ENCODE measurements at places on chromosomes 4 and X. TPM values are rescaled to one million over a fixed set of nuclear protein-coding genes. Genes with fewer than 3 reads are reported as not detected.

Gene QDPR
- 23.5 TPM for polyA plus RNA-seq

Gene WDR17
- polyA plus RNA-seq, result 0.06 TPM

Gene KDR
- polyA plus RNA-seq, result 9.9 TPM

Gene NCAPG
- polyA plus RNA-seq, result 0.29 TPM

Gene CYLC1
- not detected for polyA plus RNA-seq

Gene GYG2
- 1.3 TPM for polyA plus RNA-seq

Gene SPANXB1
- not detected for polyA plus RNA-seq

Gene GPRASP2
- 3.7 TPM for polyA plus RNA-seq

Gene MTNR1A
- polyA plus RNA-seq, result not detected

Gene ZNF141
- 7.5 TPM for polyA plus RNA-seq

Gene CENPE
- 0.09 TPM for polyA plus RNA-seq

Gene TCP11X2
- polyA plus RNA-seq, result not detected

Gene FAM47B
- polyA plus RNA-seq, result not detected

Gene HPSE
- 0.32 TPM for polyA plus RNA-seq

Gene TDO2
- polyA plus RNA-seq, result 0.03 TPM

Gene POLR2B
- polyA plus RNA-seq, result 20.5 TPM

Gene TIGD4
- polyA plus RNA-seq, result 0.15 TPM

Gene IGBP1
- 15.8 TPM for polyA plus RNA-seq

Gene MAGEA9B
- not detected for polyA plus RNA-seq

Gene INTU
- polyA plus RNA-seq, result 8.9 TPM

Gene ZDHHC15
- 1.2 TPM for polyA plus RNA-seq

Gene UCHL1
- 8.5 TPM for polyA plus RNA-seq

Gene HTN3
- not detected for polyA plus RNA-seq

Gene FRAS1
- 0.93 TPM for polyA plus RNA-seq
